ENCODE measurements at places on chromosomes 3 and 15. TPM values are rescaled to one million over a fixed set of nuclear protein-coding genes. Genes with fewer than 3 reads are reported as not detected.

DNA sequence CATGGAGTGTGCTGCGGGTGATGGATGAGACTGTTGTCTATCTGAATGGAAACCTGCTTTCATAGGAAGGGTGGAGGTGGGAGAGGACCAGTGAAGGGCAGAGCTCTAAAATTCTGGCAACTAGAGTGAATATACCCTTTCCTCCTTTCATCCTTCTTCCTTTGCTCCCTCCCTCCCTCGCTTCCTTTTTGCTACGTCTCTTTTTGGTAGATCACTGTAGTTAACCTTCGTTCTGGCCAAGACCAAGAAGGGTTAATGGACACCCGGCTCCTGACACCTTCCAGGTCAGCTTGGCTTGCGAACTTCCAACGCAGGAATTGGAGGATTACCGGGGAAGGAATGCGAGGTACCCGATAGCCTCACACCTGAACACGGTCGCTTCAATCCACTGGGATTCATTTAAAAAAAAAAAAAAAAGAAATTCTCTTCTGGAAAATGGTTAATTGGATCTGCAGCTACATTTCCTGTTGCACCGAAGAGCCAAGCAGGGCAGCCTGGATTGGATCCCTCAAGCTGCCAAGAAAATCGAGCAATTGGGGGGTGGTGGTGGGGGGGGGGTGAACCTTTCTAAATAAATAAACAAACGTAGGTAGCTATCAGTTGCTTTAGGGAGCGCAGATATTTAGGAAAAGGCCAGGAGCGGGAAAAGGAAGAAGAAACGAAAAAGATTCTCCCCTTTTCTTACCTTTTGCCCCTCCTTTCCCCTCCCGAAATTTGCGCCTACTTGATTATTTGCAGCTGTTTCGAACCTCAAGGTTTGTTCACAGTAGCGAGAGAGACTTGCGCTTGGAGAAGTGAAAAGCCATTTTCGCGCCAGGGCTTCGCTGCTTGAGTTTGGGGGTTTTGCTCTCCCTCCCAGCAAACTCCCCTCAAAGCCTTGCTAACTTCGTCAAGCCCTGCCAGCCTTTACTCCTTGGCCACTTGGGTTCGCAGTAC, 9.5 kb upstream of the NR2F2 start:
- no peak overlapping the region for H3K4me3 ChIP-seq
- H3K27me3 ChIP-seq, result peaks cover 53% of the 10 kb centered on the region
- no peaks in the 10 kb centered on the region for H3K4me1 ChIP-seq
- H3K27ac ChIP-seq, result no peak overlapping the region
- DNase-seq, result no peak

C3orf22 gene
- not detected for total RNA-seq

GRCh38 chr3:160065786-160066185, 77.2 kb downstream of the IL12A start:
- DNase-seq, result no peak
- no peak overlapping the region for H3K27ac ChIP-seq
- peaks cover 6% of the 10 kb centered on the region for H3K27me3 ChIP-seq
- no peaks in the 10 kb centered on the region for H3K36me3 ChIP-seq

GRCh38 chr3:169787791-169788190, 14.6 kb downstream of the MYNN start:
- H3K4me3 ChIP-seq, result no peak overlapping the region
- H3K27ac ChIP-seq, result no peak overlapping the region
- peaks cover 24% of the 10 kb centered on the region for H3K4me1 ChIP-seq
- no peaks in the 10 kb centered on the region for H3K27me3 ChIP-seq

DNA sequence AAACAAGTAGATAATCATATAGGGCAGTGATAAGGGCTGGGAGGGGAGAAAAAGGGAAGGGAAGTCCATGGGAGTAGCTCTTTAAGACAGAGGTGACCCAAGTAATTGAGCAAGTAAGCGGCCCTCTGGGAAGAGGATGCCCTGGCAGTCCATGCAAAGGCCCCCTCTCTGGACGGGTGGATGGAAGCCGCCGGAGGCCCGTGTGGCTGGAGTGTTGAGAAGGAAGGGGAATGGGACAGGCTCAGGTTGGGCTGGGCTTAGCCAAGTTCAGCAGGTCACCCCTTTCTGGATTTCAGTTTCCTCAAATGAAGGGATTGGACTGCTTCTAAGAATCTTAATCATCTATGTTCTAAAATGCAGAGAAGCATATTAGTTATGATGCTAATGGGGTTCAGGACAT, 32.4 kb upstream of the TRPM1 start:
- no peaks in the 10 kb centered on the region for H3K36me3 ChIP-seq
- H3K27ac ChIP-seq, result no peak overlapping the region
- no peak overlapping the region for H3K4me3 ChIP-seq
- no peaks in the 10 kb centered on the region for H3K4me1 ChIP-seq
- no peak for DNase-seq

MESP2 gene
- not detected for total RNA-seq

ZNF80 gene
- 0.71 TPM for total RNA-seq

PDIA5 gene
- total RNA-seq, result 8.8 TPM

MEIS2 gene
- not detected for total RNA-seq

DNA sequence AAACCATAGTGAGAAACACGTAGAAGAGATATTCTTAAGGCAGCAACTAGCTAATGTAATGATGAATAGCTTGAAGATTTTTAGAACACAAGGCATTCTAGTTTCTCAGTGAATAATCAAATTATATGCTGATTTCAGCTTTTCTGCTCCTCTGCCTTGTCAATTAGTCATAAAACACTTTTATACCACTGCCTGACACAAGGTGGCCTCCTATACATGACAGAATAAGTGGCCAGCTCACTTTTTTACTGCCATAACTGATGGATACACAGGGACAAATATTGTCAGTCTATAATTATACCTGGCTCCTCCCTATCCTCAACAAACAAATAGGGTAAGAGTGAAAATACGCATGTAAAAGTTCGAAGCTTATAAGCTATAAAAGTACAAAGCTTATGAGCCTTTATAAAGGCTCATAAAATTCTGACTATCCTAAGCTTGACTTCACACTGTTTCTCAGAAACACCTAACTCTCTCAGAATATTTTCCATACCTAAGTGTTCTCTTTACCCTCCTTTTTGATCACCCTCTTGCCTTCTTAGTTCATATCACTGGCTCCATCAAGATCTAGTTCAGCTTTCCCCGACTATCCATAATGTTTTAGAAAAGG, 81.6 kb downstream of the HERC1 start:
- DNase-seq, result peak; percentile 66
- no peak overlapping the region for H3K27ac ChIP-seq
- H3K36me3 ChIP-seq, result peaks cover 22% of the 10 kb centered on the region
- H3K27me3 ChIP-seq, result no peaks in the 10 kb centered on the region

- H3K27me3 ChIP-seq, result no peaks in the 10 kb centered on the region
- peaks cover 42% of the 10 kb centered on the region for H3K36me3 ChIP-seq
- H3K4me1 ChIP-seq, result peaks cover 49% of the 10 kb centered on the region
Observed at GRCh38 chr3:17023006-17023664, 138.4 kb downstream of the PLCL2 start.

- no peak overlapping the region for H3K27ac ChIP-seq
- DNase-seq, result no peak
- no peak overlapping the region for H3K4me3 ChIP-seq
- no peaks in the 10 kb centered on the region for H3K27me3 ChIP-seq
- H3K4me1 ChIP-seq, result no peaks in the 10 kb centered on the region
Observed at GRCh38 chr3:61761694-61762430, 200.5 kb downstream of the PTPRG start.

DNA sequence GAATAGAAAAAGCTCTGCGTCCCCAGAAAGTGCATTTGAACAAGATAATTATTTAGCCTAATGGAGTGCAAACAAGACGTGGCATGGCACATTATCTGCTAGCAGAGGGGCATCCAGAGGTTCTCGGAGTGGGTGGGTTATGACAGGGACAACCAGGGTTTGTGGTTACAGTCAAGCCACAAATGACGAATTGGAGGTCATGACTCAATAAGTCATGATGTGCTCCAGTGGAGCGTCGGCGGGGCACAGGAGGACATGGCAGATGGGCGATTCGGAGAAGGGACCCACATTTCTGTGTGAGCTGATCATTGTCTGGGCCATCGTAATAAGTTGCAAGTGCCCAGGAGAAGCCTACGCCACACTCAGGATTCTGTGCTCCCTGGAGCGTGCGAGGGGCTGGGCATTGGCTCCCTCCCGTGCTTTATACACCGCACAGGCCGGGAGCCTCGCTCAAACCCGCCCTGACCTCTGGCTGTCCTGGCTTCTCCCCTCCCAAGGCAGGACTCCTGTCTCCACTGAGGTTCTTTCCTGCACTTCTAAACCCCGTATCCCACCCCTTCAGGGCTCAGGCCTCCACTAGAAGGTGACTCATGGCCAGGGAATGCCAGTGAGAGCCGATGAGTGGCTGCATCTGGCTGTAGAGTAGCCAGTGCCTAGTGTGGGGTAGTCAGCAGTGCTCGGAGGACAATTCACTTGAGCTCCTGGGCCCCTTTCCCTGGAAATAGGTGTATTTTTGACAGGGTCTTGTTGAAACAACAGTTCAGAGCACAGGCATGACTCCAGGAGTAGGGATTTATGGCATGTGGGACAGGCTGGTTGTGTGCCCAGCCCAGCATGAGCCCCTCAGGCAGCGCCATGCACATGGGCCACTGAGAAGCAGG, 67.4 kb downstream of the GRIP2 start:
- H3K4me1 ChIP-seq, result peaks cover 3% of the 10 kb centered on the region
- no peak for DNase-seq
- H3K27ac ChIP-seq, result no peak overlapping the region
- H3K27me3 ChIP-seq, result no peaks in the 10 kb centered on the region
- no peak overlapping the region for H3K4me3 ChIP-seq
- H3K36me3 ChIP-seq, result peaks cover 11% of the 10 kb centered on the region

SPRED1 gene
- 0.79 TPM for total RNA-seq

DNA sequence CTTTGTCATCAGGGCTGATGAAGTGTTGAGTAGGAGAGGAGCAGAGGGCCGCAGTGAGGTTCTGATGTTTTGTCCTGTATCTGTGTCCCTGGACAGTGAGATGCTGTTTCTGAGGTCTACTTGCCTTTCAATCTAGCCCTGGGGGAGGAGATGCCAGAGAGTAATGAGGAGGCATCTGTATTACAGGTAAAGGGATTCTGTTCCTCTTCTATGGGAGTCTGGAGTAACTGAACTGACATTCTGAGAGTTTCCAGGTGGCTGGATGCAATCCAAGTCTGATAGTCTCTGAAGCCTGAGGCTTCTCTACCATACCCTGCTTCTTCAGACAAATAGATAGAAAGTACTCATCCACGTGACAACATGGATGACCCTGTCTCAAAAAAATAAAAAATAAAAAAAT, 60.9 kb downstream of the IL12A start:
- H3K36me3 ChIP-seq, result no peaks in the 10 kb centered on the region
- no peaks in the 10 kb centered on the region for H3K4me1 ChIP-seq
- DNase-seq, result no peak
- no peak overlapping the region for H3K4me3 ChIP-seq
- no peak overlapping the region for H3K27ac ChIP-seq
- peaks cover 2% of the 10 kb centered on the region for H3K27me3 ChIP-seq

GRCh38 chr15:80105595-80105994, 46.1 kb downstream of the ZFAND6 start:
- DNase-seq, result no peak
- H3K4me1 ChIP-seq, result no peaks in the 10 kb centered on the region
- no peak overlapping the region for H3K4me3 ChIP-seq
- no peaks in the 10 kb centered on the region for H3K27me3 ChIP-seq
- H3K36me3 ChIP-seq, result peaks cover 4% of the 10 kb centered on the region

DNA sequence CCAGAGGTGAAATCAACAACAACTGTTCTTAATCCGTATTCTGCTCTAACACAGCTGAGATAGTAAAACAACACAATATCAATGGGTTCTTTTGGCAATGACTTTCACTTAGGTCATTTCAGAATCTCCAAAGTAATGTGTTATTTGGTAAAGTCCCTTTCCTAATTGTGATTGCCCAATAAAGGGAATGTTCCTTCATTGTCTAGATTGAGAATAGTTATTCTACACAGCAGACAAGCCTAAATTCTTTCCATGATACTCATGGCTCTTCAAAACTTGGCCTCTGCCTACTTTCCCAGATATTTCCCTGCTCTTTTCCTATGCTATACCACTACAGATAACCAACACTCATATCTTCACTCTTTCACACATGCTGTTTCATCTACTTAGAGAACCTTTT, 219.8 kb downstream of the FMN1 start:
- H3K27me3 ChIP-seq, result peaks cover 6% of the 10 kb centered on the region
- H3K27ac ChIP-seq, result no peak overlapping the region
- H3K36me3 ChIP-seq, result no peaks in the 10 kb centered on the region
- H3K4me3 ChIP-seq, result no peak overlapping the region

DNA sequence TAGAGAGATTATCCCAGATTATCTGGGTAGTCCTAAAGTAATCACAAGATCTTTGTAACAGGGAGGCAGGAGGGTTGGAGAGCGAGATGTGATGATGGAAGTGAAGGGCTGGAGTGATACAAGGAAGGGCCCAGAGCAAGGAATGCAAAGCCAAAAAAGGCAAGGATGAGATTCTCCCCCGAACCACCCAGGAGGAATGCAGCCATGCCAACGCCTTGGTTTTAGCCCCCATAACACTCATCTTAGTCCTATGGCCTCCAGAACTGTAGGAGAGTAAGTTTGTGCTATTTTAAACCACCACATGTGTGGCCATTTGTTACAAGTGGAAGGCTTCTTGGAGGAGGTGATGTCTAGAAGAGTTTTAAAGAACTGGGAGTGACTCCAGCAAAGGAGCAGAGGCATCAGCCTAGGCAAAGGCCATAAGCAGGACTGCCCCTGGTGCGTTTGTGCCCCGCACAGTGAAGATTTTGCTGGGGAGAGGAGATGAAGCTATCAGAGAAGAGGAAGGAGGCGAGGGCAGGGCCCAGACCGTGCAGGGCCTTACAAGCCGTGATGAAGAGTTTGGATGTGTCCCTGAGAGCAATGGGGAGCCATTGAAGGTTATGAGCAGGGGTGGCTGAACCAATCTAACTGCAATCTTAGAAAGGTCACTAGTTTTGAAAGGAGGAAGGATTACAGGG, 25.3 kb upstream of the CORO2B start:
- peaks cover 21% of the 10 kb centered on the region for H3K27me3 ChIP-seq
- DNase-seq, result no peak

GRCh38 chr3:151109286-151109800, 23.9 kb downstream of the MED12L start:
- no peak overlapping the region for H3K4me3 ChIP-seq
- no peak for DNase-seq
- H3K27ac ChIP-seq, result no peak overlapping the region
- peaks cover 10% of the 10 kb centered on the region for H3K27me3 ChIP-seq
- H3K36me3 ChIP-seq, result no peaks in the 10 kb centered on the region
- H3K4me1 ChIP-seq, result no peaks in the 10 kb centered on the region

GRCh38 chr15:47870956-47871625, 153.8 kb downstream of the SEMA6D start:
- no peaks in the 10 kb centered on the region for H3K36me3 ChIP-seq
- H3K27me3 ChIP-seq, result no peaks in the 10 kb centered on the region
- no peak overlapping the region for H3K27ac ChIP-seq
- no peak for DNase-seq

Measured in activated CD8-positive, alpha-beta T cell treated with anti-CD3 and anti-CD28 coated beads, Interleukin-2, amount 10 ng/mL, durations not matched to agents 7 days and 5 days (primary cell).